Fibroblast of skin of abdomen (primary cell): ENCODE measurements at places on chromosomes 1 and 21.

DNA sequence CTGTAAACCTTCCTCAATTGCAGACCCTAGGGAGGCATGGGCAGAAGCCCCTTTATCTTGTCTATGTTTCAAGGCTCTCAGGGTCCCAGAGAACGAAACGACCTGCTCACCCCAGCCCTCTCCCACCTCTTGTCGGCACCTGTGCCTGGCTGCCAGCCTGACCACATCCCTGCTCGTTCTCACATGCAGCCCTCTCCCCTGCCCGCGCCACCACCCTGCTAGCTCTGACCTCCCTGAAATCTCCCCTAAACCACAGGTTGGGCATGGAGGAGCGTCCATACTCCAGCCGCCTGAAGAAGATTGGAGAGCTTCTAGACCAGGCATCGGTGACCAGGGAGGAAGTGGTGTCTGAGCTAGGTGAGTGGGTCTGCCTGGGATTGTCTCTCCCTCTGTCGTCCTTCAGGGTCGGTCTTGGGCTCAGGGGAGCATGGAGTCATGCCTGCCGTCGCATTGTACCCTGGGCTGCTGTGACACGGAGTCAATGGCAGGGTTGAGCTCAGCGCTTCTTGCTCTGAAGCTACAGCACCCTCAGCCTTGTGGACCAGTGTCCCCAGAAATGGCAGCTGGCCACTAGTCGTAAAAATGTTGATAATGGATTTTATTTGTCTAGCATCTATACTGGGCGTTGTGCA, 3.6 kb downstream of the ADPRS start:
- DNase-seq: no peak

- DNase-seq: no peak
Measured at GRCh38 chr1:232936941-232937340, 13.5 kb upstream of the NTPCR start.

DNA sequence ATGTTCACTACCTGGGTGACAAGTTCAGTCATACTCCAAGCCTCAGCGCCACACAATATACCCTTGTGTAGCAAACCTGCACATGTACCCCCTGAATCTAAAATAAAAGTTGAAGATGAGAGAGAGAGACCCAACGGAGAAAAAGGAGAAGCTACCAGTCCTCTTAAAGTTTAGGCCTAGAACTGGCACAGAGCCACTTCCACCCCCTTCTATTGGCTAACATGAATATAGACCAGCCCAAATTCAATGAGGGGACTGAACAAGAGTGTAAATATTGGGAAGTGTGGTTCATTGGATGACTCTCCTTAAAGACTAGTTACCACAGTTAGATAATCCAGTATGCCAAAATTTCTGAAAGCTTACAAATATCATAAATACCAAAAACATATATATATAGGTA, 139.9 kb upstream of the ATP1B1 start:
- DNase-seq: no peak

- DNase-seq: no peak
Measured at GRCh38 chr1:81430236-81430938, 370.3 kb upstream of the ADGRL2 start.

GRCh38 chr1:199205740-199206441, 567.1 kb downstream of the PTPRC start:
- DNase-seq: peak; percentile 35

- no peak for DNase-seq
Measured at GRCh38 chr1:23923592-23924499, 10.7 kb upstream of the CNR2 start.

DNA sequence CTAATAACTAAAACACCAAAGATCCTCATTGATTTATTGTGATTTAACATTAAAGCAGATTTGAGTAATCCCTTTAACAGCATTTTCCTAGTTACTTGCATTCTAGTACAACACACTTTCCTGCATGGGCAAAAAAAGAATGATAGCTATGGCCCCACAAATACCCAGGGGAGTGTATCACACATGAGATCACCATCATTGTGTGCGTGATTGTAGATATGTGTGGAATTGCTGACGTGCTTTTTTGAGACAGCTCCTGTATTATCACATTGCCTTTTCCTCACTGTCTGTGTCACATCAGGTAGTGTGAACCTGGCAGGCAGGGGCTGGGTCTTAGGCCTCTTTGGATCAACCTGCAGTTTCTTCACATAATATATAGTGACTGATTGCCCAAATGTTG, 48.5 kb upstream of the SAMD13 start:
- DNase-seq: peak; percentile 74

GRCh38 chr1:26791626-26792025, 3.9 kb downstream of the PIGV start:
- no peak for DNase-seq

GRCh38 chr1:187413405-187414169, 584.8 kb downstream of the PLA2G4A start:
- DNase-seq: no peak

DNA sequence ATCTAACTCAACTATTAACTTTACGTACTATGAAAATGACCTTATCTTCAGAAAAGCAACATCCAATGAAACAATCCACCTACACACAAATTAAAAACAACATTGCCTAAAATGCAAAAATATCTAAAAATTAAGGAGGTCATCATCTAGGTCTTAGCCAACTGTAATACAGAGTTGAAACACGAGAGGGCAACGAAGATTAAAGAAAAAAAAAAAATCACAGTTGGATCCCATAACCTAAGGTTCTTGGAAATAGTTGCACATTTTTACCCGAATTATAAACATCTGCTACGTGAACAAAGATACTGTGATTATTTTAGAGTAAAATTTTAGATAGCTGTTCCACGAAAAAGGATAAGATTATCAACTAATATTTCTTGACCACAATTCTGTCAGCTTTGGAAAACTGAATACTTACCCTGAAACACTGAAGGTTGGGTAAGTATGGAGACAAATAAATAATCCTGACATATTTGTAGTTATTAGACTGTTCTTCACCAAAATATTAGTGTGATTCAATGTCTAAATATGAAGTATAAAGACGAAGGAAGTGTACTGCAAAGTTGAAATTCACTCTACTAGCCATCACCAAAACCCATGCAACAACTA, 88.0 kb upstream of the AK4 start:
- peak; percentile 54 for DNase-seq

DNA sequence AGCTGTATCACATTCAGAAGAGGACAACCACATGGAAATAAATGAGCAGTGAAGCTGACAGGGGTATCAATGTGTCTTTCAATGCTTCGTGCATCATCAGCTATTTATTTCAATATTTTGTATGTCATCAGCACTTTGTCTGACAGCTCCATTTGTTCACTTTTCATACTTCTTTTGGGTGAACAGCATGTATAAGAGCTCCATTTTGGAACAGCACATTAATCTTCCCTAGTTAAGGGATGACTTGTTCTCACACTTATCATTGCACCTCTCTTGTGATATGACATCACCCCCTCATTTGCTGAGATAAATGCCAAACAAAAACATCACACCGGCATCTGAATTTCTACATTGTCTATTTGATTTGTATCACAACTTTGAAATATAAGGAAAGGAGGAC, 190.6 kb upstream of the SAMSN1 start:
- DNase-seq: no peak

DNA sequence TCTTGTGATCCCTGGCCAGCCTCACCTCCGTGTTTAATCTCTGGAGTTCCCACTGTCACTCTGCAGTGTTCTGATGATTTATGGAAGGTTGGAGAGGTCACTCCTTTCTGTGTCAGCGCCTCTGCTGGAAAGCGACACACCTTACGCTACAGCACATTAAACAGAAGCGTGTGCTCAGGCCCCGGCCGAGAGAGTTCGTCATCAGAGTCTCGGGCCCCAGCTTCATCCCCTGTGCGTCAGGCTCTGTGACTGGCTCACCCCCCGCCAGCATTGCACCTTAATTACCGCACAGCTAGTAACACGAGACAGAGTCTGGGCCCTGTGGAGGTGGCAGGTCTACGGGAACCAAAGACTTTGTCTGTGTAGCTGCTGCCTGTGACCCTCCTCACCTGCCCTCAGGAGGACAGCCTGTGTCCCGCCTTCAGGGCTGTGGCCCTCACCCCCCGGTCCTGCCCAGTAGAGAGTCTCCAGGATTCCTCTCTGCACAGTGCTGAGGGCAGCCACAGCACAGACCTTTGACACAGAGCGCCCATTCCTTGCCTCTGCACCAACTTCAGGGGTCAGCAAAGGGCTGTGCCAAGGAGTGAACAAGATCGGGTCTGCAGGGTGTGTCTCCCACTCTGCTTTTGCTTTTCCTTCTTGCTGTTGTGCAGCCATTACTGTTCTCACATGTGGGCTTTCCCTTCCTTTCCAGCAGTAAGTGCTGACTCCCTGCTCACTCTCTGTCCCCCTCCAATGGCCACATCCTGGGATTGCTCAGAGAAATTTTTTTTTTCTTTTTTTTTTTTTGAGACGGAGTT, 157.6 kb downstream of the PGBD5 start:
- DNase-seq: peak; percentile 72

DNA sequence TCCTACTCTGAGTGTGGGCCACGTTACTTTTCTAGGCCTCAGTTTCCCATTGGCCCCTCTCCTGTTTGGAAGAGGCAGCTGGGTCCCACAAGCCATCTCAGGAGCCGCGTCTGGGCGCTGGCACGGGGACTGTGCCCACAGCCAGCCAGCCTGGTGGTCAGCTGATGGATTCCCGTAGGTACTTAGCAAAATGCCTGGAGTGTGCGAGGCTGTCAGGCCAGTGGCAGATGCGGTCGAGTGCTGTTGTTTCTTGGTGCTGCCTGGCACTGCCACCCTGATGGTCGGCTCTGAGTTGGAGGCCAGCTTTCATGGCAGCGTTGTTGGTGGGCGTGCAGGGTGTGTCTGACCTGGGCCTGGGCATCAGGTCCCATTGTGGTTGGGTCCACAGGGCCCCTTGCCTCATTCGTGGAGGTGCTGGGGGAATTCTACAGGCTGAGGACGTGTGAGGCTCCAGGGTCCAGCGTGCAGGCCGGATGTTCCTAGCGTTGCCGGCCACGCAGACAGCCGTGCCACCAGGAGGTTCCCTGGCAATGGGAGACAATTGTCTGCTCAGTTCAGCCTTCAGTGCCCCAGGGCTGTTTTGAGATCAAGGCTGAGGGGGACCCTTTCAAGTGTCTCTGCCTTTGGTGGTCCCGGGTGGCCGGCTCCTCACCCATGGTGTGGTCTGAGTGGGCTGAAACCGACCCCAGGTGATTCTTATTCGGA, 20.9 kb downstream of the SKI start:
- no peak for DNase-seq

DNA sequence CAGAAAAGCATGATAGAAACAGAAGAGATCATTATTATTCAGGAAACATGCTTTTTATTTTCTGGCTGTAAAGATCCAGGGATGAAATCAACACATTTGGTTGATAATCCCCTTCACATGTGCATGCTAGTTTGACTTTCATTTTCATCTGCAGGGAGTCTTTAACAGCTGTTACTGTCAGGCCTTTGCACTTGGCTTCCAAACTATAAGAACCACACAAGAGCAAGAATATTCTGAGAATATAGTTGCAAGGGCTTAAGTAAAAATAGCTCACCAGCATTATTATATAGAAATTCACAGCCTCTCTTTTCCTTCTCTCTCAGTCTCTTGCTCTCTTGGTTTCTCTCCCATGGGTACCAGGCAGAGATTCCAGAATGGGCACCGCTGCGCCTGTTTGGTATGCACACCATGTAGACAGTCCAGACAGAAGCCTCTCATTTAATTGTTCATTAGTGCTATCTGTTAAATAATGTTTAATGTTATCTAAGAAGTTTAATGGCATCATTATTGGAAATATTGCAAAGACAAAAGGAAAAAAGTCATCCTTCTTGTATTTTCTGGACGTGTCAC, 622.3 kb upstream of the PLXNA2 start:
- no peak for DNase-seq

GRCh38 chr1:57623791-57624538, 200.1 kb upstream of the DAB1 start:
- DNase-seq: peak; percentile 7

GRCh38 chr21:45836694-45837670, 144.6 kb upstream of the COL6A1 start:
- DNase-seq: peak; percentile 26

DNA sequence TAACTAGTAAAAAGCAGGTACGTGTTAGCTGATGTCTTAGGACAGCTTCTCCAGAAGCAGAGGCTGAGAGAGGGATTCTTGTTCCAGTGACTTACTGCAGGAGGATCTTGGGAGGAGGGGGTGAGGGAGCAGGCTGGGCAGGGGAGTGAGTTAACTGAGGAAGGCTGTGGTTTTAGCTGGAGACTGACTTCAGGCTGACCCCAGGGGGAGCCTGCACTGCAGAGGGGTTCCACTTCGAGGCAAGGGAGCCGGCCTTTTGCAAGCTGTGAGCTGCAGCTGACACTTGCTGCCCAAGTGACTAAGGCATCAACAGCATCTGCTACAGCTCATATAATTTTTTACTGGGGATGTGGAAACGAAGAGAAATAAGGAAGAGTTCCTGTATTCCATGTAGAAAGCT, 50.4 kb upstream of the SOD1 start:
- peak; percentile 5 for DNase-seq

DNA sequence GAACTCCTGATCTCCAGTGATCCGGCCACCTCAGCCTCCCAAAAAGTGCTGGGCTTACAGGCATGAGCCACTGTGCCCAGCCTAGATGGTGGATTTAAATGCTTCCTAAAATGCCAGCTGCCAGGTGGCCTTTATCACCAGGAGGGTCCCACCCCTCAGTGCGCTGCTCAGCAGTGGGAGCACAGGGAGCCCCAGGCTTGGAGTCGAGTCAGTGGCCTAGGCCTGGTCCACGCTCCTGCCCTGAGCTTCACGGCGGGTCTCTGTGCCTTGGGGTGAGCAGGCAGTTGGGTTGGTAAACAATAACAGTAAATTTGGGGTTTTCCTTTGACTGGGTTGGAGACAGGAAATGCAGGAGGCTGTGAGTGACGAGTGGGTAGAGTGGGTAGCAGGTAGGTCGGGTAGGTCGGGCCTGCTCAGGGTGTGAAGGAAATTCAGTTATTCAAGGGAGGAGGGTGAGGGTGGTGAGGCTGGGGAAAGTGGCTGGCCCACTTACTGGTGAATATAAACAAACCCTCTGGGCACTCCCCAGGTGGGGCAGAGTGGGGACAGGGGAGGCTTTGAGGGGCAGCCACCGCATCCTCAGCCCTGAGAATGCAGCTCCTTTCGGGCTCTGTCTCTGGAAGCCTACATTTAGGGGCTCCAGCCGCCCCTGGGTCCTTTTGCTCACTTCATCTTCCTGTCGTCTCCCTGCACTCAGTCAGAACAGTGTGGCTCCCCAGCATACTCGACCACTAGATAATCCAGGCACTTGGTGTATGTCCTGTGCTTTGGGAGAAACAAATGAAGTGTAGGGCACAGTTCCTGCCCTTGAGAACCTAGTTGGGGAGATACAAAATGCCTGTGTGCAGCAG, 33.5 kb upstream of the IL19 start:
- DNase-seq: no peak

DNA sequence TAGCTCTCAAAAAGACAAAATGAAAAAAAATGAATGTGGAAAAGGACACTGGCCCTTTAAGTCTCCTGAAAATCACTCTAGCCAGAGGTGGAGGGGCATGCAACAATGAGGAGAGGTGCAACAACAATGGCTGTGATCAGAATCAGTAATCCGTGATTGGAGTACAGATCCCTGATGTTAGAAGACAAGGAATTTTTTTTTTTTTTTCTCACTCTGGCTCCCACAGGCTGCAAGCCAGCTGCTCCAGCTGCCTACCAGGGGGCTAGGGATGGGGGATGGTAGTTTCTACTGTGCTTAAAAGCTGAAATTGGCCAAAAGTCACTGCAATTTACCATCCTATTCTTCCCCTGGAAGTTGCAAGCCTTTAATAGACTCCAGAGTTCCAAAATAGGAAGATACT, 54.5 kb downstream of the STYXL2 start:
- no peak for DNase-seq

- peak; percentile 82 for DNase-seq
Measured at GRCh38 chr1:24413350-24414163, at the start of gene STPG1. Gene STPG1, minus strand, starts transcription at chr1:24413782. Its CDS starts 12,394 bp downstream, at chr1:24401388.
